Activated CD8-positive, alpha-beta memory T cell treated with anti-CD3 and anti-CD28 coated beads for 48 hours (primary cell): ENCODE measurements at places on chromosomes 4 and X.

DNA sequence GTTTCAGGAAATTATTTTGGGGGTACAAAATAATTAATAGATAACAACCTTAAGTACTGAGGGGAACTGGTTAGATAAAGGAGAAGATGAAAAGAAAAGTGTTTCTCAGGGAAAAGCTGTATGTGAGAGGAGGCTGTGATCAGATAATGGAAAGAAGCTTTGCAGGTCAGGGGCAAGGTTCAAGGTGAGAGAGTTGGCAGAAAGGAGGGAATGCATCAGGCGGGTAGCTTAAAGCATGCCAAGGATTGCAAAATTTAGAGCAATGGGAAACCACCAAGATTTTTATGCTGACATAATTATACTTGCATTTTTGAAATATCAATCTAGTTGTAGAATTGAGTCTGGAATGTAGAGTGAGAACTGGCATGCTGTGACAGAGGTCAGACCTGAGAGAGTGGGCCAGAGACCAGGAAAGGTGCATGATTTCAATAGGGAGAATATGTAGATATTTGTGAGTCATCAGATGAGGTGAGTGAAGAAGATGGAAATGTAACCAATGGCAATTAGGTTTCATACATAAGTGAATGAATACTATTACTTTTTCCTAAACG, 508.7 kb downstream of the TRIML1 start:
- no peak for DNase-seq

- DNase-seq: no peak
Observed at GRCh38 chr4:76022031-76022430, 1.3 kb downstream of the CXCL10 start.

DNA sequence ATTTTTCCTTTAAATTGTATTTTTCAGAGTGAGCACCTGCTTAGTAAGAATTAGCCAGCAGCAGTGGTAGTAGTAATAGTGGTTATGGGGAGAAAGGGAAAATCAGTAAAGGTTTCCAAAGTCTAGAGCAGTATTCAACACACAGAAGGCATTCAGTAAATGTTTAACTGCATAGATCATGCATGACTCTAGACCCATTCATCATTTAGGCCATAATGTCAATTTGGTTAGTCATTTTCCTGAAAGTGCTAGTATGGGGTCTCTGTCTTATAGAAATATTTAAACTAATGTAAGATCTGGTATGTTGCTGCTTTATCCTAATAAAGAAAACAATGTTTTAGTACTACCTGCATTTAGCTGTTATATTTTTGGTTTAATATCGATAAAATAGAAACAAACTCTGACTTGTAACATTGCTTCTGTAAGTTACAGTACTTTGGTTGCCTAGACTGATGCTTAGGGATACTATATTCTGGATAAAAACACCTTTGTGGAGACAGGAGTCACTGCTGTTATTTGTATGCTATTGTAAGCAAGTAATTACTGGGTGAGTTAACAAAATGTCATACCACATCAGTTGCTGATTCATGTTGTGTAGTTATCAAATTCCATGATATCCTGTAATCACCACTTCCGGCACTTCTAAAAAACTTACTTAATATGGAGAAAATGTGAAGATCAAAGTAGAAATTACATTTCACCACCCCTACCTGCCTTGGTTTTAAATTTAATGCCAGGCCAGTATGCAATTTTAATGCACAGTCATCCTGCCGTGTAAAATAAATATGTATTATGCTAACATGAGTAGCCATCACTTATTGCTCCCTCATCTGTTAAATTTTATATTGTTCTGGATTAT, 115.8 kb upstream of the BMPR1B start:
- no peak for DNase-seq

DNA sequence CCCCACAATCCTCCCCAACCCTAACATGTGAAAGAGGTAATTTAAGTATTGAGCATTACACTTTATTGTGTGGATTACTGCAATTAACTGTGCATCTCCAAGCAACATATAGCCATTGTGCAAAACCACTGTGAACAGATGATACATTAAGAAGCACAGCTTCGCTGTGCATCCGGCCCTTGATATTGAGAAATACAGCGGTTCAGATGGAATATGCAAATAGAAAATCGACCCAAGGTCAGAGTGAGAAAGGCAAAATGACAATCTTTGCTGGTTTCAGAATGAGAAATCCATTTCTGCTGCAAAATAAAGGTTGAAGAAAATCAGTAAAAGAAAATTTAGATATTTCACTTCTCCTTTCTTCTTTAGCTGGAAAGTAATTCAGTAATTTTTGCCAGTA, 805.9 kb upstream of the GRID2 start:
- DNase-seq: no peak

GRCh38 chrX:123185721-123186120, 1.6 kb downstream of the GRIA3 start:
- DNase-seq: no peak

GRCh38 chr4:173091362-173091761, 77.2 kb upstream of the GALNT7 start:
- DNase-seq: no peak

GRCh38 chrX:1476682-1477081, 24.0 kb upstream of the ASMTL start:
- DNase-seq: no peak

DNA sequence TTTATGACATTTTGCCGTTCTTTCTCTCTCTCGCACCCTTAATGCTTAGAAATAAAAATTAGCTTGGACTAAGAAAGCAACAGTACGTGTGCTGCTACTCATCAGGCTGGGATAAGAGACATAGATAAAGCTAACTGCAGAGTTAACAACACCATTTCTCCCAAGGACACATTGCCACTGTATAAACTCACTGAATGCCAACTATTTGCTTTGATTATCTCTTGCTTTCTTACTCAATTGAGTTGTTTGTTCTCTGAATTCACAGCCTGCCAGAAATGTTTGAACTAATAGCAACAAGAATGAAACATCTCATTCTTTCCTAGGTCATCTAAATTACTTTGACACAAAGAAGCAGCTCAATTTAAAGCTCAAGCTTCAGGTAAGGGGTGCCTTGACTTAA, 34.6 kb downstream of the F8 start:
- DNase-seq: no peak

- DNase-seq: no peak
Observed at GRCh38 chr4:8290701-8290970, 21.1 kb downstream of the HTRA3 start.

DNA sequence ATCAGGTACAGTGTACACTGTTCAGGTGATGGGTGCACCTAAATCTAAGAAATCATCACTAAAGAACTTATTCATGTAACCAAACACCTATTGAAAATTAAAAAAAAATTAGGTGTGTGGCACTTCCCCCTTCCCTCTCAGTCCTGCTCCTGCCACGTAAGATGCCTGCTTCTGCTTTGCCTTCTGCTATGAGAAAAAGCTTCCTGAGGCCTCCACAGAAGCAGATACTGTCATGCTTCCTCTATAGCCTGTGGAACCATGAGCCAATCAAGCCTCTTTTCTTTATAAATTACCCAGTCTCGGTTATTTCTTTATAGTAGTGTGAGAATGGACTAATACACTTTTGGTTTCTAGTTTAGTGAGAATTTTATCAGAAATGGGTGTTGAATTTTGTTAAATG, 459.8 kb upstream of the DIPK2B start:
- no peak for DNase-seq

GRCh38 chrX:13990126-13990800, 39.4 kb downstream of the GEMIN8 start:
- DNase-seq: no peak

GRCh38 chrX:102835504-102836146, 101.4 kb upstream of the RAB40AL start:
- no peak for DNase-seq

DNA sequence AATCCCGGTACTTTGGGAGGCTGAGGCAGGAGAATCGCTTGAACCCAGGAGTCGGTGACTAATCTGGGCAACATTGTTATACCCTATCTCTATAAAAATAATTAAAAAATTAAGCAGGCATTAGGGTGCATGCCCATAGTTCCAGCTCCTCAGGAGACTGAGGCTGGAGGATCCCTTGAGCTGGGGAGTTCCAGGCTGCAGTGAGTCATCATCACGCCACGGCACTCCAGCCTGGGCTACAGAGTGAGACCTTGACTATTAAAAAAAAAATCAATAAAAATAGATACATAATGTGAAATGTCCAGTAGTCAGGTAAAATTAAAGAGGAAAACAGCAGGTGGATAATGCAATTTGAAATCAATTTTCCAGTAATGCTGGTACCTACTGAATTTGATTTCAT, 14.6 kb downstream of the ADGRL3 start:
- no peak for DNase-seq

GRCh38 chrX:107691024-107691448, 62.7 kb downstream of the PRPS1 start:
- no peak for DNase-seq

DNA sequence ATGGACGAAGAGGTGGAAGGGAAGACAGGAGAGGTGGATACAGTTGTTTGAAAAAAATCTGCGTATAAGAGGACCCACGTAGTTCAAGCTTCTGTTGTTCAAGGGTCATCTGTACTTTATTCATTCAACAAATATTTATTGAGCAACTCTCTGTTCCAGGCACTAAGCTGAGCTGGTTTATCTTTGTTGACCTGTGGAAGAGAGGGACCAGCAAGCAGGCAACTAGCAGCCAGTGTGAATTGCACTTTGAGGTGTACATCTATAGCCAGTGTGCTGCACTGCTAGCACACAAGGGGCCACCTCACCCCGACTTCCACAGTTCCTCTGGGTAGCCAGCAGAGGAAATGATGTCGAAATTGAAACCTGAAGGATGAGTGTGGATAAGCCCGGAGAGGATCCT, 191.4 kb downstream of the SOWAHB start:
- no peak for DNase-seq

DNA sequence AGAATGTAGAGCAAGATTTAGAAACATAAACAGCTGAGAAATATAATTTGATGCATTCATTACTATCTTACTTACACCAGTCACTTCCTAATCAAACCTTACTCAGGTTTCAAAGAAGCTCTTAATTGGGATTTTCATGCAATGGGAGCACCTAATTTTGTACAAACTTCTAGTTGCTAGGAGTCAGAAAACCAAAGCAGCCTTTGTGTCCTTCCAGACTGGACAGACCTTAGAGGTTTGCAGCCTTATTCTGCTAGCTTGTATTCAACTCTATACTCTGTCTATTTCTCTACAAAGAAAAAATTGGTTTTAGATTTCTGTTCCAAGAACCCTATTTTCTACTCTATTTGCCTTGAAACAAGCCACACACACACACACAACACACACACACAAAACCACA, 19.4 kb downstream of the GABRA2 start:
- no peak for DNase-seq

- no peak for DNase-seq
Observed at GRCh38 chr4:79626611-79627010, 218.6 kb upstream of the GK2 start.

DNA sequence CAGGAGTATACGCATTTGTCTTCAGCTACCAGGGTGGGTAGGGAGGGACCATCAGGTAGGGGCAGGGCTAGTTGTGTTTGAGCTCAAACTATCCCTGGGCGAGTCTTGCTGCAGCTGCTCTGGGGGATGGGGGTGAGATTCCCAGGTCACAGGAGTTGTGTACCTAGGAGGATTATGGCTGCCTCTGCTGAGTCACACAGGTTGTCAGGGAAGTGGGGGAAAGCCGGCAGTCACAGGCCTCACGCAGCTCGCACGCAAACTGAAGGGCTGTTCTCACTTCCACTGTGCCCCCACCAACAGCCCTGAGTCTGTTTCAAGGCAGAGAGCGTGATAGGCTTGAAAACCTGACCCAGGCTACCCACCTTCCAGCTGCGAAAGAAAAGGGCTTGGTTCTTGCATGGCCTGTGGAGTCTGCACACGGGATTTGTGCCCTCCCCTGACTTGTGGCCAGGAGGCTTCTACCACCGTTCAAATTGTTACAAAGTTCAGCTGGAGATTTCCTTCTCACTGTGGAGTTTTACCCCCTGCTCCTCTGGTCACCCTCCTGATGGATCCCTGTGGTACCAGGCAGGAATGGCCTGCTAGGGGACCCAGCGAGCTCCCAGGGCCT, 63.8 kb downstream of the ARFIP1 start:
- DNase-seq: no peak

DNA sequence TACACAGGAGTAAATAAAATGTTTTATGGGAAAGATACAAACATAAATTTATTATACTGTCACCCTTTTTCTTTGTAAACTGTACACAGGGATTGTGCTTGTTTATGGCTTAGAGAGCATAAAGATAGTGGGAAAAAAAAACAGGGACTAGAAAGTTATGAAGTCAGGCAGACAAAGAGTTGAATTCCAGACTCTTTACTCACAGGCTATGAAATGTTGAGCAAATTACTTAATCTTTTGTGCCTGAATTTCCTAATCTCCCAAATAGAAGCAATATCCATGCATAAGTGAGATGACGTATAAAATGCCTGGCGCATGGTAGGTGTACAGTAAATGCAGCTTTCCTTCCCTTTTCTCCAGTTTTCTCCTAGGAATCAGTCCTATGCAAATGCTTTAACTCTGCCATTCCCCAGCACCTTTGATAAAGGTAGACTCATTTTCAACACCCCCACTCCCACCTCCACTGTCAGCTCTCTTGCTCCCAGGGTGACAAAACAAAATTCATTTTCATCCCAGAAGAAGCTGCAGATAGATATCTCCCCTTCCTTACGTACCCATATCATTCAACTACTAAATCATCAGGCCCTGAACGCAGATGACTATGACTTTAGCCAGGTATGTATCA, 44.5 kb upstream of the BTC start:
- DNase-seq: no peak

DNA sequence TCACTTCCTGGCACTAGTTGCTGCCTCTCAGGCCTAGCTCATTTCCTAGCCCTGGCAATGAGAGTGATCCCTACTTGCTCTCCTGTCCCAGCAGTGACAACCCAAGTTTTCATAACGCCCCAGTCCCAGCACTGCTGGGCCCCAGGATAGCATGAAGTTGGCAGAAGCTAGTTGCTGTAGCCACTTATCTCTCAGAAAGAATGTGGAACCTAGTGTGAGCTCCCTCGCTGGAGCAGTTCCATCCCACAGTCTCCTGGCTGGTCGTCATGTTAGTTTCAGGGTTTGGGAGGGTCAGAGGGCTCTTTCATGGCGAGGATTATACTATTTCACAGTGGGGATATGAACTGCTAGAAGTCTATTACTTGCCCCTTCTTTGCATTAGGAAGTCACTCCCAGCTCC, 5.1 kb downstream of the PF4 start:
- no peak for DNase-seq

GRCh38 chr4:140052050-140052449, 101.9 kb downstream of the MAML3 start:
- DNase-seq: no peak

- no peak for DNase-seq
Observed at GRCh38 chr4:11741190-11741652, 312.5 kb upstream of the HS3ST1 start.

DNA sequence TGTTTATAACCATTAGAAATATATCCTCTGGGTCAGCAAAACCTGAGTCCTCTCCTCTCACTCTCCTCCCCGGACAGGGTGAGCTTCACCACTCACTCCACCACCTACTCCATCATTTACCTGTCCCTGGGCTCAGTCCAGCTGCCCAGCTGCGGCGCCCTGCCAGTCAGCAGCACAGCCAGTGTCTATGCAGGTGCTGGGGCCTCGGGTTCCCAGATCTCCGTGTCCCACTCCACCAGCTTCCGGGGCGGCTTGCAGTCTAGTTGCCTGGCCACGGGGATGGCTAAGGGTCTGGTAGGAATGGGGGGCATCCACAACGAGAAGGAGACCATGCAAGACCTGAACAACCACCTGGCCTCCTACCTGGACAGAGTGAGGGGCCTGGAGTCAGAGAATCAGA, 662.2 kb upstream of the ACTRT1 start:
- no peak for DNase-seq
